ENCODE measurements at places on chromosomes 7 and 10. TPM values are rescaled to one million over a fixed set of nuclear protein-coding genes. Genes with fewer than 3 reads are reported as not detected.

VPS37D gene
- 7.5 TPM for polyA plus RNA-seq

STEAP4 gene
- polyA plus RNA-seq = not detected

VAX1 gene
- polyA plus RNA-seq = not detected

CYP3A7 gene
- 311 TPM for polyA plus RNA-seq

PIK3CG gene
- 0.25 TPM for polyA plus RNA-seq

HOXA7 gene
- 1.0 TPM for polyA plus RNA-seq

HABP2 gene
- polyA plus RNA-seq = 48.3 TPM

SLC25A28 gene
- 38.0 TPM for polyA plus RNA-seq

LEP gene
- not detected for polyA plus RNA-seq

NME8 gene
- polyA plus RNA-seq = not detected

MMP21 gene
- polyA plus RNA-seq = 0.22 TPM

NCF1 gene
- polyA plus RNA-seq = 1.2 TPM

PLXNA4 gene
- polyA plus RNA-seq = 1.9 TPM

CACNA2D1 gene
- polyA plus RNA-seq = 3.1 TPM

KAZALD1 gene
- 18.2 TPM for polyA plus RNA-seq

LRRTM3 gene
- polyA plus RNA-seq = 1.9 TPM

SLIT1 gene
- polyA plus RNA-seq = 0.65 TPM

GNAI1 gene
- 61.3 TPM for polyA plus RNA-seq

AOC1 gene
- polyA plus RNA-seq = 6.6 TPM

LLCFC1 gene
- polyA plus RNA-seq = not detected

ITIH5 gene
- polyA plus RNA-seq = 17.6 TPM

LRRC18 gene
- polyA plus RNA-seq = not detected

JAZF1 gene
- 8.9 TPM for polyA plus RNA-seq

GIMAP2 gene
- 0.23 TPM for polyA plus RNA-seq

GBX1 gene
- not detected for polyA plus RNA-seq

HOXA3 gene
- polyA plus RNA-seq = 4.1 TPM

TRIM74 gene
- polyA plus RNA-seq = 0.74 TPM

SORCS1 gene
- 1.1 TPM for polyA plus RNA-seq

GJD4 gene
- not detected for polyA plus RNA-seq

LGI1 gene
- 0.21 TPM for polyA plus RNA-seq

ATE1 gene
- 13.0 TPM for polyA plus RNA-seq

CHN2 gene
- polyA plus RNA-seq = 12.3 TPM

SEMA3C gene
- 34.8 TPM for polyA plus RNA-seq

ZNF804B gene
- not detected for polyA plus RNA-seq

LRRD1 gene
- not detected for polyA plus RNA-seq

MYH16 gene
- not detected for polyA plus RNA-seq

LAMTOR4 gene
- 198 TPM for polyA plus RNA-seq

NKX1-2 gene
- polyA plus RNA-seq = 0.22 TPM

PUS7 gene
- polyA plus RNA-seq = 4.3 TPM

SH2D4B gene
- not detected for polyA plus RNA-seq

HYAL4 gene
- polyA plus RNA-seq = not detected

SORBS1 gene
- 17.0 TPM for polyA plus RNA-seq

CDH23 gene
- polyA plus RNA-seq = 1.5 TPM

TUBB8 gene
- polyA plus RNA-seq = 0.23 TPM

UTF1 gene
- polyA plus RNA-seq = not detected

GPR15LG gene
- 1.9 TPM for polyA plus RNA-seq

GRID2IP gene
- 0.25 TPM for polyA plus RNA-seq

TES gene
- polyA plus RNA-seq = 75.2 TPM

ASB4 gene
- polyA plus RNA-seq = not detected

PBLD gene
- polyA plus RNA-seq = 12.8 TPM
